ENCODE measurements at places on chromosomes 2 and 18.

GRCh38 chr2:42756966-42757513 lies 6.9 kb downstream of the OXER1 start:
- peak; percentile 3 for DNase-seq

DNA sequence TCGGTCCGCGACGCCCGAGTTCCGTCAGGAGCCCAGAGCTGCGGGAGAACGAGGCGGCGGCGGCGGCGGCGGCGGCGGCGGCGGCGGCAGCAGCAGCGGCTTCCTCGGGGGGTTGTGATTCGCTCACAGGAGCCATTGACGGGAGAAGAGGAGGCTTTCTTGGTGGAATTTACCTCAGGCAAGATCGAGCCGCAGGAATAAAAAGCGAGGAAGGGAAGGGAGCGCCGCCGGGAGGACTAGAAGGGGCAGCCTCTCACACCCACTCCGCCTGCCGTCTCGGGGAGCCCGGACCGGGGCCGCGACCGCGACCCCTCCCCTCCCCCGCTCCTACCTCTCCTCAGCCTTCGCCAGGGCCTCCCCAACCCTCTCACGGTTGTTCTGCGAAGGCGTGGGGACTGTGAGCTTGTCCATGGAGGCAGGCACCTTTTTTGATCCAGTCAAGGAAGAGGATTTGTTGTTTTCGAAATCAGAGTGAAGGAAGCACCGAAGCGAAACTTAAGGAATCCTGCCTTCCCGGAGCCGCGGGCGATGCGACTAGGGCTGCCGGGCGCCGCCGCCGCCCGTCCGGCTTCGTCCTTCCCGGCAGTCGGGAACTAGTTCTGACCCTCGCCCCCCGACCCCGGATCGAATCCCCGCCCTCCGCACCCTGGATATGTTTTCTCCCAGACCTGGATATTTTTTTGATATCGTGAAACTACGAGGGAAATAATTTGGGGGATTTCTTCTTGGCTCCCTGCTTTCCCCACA lies 506 bp downstream of the BMPR2 start:
- peak; percentile 27 for DNase-seq

GRCh38 chr2:106165029-106165428 lies 29.1 kb downstream of the UXS1 start:
- DNase-seq, result no peak

GRCh38 chr2:56170988-56171387 lies 12.8 kb upstream of the CCDC85A start:
- DNase-seq, result no peak

- no peak for DNase-seq
Observed at GRCh38 chr2:182048088-182048487, 62.4 kb downstream of the PPP1R1C start.

GRCh38 chr2:54945391-54946219 lies 104.6 kb downstream of the RTN4 start:
- no peak for DNase-seq

GRCh38 chr2:59959944-59960343 lies 593.5 kb downstream of the BCL11A start:
- no peak for DNase-seq

GRCh38 chr2:47002480-47003381 lies 87.1 kb upstream of the MCFD2 start:
- no peak for DNase-seq

GRCh38 chr18:3458952-3459853 lies 9.2 kb downstream of the TGIF1 start:
- DNase-seq, result no peak

- DNase-seq, result peak; percentile 4
Observed at GRCh38 chr2:70931376-70932000, 4.2 kb upstream of the ATP6V1B1 start.

DNA sequence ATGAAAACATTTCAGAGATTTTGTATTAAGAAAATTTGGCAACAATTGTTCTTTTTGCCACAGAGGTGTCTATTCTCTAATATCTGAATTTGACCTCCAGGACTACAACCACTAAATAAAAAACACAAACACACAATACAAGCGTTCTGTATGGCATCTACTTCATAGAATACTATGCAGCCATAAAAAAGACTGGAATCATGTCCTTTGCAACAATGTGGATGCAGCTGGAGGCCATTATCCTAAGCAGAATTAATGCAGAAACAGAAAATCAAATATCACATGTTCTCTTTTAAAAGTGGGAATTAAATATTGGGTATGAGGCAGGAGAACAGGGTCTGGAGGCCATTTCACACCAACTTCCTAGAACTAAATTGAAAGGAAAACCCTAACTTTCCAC lies 19.5 kb downstream of the SLC25A12 start:
- DNase-seq, result no peak

Measured in K562 (cell line).